Stimulated activated CD4-positive, alpha-beta T cell treated with anti-CD3 and anti-CD28 coated beads, Interleukin-1b, Interleukin-23, amount 100 ng/mL, for 4 hours (primary cell): ENCODE measurements at places on chromosomes 7 and 10.

GRCh38 chr7:142496545-142496991 is 238.7 kb upstream of the PRSS58 start:
- DNase-seq, result no peak

- no peak for DNase-seq
These were observed 259.7 kb upstream of the MGMT start for GRCh38 chr10:129207297-129207696.

DNA sequence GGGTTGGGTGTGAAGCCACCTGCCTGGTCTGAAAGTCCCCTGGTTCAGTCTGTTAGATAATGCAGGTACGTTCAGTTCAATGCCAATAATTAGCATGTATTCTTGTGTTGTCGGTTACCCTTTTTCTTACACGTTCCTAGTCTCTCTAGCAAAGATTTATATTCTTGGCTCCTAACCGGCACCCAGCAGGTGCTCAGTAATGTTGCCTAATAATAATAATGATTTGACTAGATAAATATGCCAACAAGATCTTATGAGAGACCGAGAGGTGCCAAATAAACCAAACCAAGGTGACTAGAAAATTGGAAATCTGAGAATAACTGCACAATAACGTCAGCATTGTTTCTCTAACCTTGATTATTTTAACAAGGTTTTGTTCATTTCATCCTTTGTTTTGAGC is 1.1 kb upstream of the SMIM30 start:
- DNase-seq, result no peak

GRCh38 chr7:30470771-30471170 is 7.8 kb downstream of the NOD1 start:
- no peak for DNase-seq

DNA sequence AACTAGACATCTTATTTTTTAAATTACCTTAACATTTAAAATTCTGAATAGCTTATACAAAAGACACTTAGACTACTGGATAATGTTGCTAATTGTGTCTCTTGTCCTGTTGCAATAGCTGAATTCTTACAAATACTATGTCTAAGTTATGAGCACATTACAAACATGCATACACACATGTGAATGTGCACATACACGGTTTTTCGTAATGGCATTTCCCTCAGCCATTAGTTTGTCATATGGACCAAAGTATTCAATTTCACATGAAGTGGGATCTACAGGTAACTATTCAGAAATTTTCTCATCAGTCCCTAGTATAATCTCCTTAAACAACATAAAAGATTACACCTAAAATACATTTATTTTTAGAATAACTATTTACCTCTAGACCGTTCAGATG is 178.6 kb upstream of the BET1 start:
- DNase-seq, result no peak

GRCh38 chr7:30285067-30285535 is 704 bp downstream of the ZNRF2 start:
- DNase-seq, result no peak

- no peak for DNase-seq
These were observed 58.8 kb downstream of the DIP2C start for GRCh38 chr10:630581-631073.

GRCh38 chr10:58967551-58968388 is 208.7 kb upstream of the PHYHIPL start:
- DNase-seq, result no peak

- no peak for DNase-seq
These were observed 14.7 kb upstream of the SLC16A9 start for GRCh38 chr10:59724098-59724938.

DNA sequence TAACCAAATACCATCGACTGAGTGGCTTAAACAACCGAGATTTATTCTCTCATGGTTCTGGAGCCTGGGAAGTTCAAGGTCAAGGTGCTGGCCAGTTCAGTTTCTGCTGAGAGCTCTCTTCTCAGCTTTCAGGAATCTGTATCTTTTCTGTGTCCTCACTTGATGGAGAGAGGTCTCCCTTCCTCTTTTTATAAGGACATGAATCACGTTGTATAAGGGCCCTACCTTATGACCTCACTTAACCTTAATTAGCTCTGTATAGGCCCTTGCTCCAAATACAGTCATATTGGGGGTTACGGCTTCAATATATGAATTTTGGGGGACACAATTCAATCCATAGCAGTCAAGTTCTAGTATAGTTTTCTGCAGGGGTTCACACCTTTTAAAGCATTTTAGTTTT is 135.2 kb upstream of the ADO start:
- DNase-seq, result no peak
